ENCODE measurements at places on chromosomes 6 and 20.

DNA sequence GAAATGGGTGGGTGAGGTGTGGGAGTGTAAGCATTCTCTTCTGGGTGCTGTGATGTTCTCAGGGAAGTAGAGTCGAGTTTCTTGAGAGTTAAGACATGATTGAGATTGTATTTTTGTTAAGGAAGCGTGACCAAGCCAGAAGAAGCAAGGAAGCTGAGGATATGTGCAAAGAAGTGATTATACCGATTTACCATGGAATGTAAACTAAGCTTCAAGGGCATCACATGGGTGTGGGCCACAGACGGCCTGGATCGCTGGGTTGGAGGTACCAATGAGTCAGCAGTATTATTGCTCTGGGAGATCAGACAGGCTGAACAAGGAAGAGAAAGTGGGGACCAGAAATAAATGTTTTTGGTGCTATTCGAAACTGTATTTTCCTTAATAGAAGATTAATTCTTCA lies 184.1 kb upstream of the GMDS start:
- no peak for DNase-seq

- DNase-seq = no peak
Observed at GRCh38 chr6:142294679-142295078, 7.1 kb upstream of the ADGRG6 start.

DNA sequence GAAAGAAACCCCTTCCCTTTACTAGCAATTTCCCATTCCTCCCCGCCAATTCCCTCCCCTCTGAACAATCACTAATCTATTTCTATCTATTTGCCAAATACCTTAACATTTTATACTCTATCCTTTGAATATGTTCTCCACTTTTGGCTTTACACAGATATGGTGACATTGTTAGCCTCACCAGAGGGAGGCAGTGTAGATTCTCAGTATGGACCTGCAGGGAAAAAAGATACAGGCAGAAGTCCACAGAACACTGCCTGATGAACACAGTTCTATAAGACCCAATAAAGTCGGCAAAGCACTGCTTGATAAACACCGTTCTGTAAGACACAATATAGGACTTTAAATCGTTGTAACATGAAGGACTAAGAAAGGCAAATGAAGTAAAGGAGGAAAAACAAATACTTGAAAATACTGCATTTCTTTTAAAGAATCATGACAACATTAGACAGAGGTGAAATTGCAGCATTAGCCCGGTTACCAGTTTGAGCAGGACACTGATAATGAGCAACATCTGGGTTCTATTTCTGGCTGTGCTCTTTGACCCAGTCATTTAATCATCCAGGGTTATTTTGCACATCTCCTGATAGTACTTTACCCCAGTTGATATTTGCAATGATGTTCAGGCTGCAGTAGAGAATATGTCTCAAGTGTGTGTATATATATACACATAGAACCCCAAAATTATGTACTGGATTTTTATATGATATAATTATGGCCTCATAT lies 296.8 kb downstream of the UTRN start:
- no peak for DNase-seq

GRCh38 chr20:41308290-41308711 lies 9.2 kb downstream of the ZHX3 start:
- no peak for DNase-seq

DNA sequence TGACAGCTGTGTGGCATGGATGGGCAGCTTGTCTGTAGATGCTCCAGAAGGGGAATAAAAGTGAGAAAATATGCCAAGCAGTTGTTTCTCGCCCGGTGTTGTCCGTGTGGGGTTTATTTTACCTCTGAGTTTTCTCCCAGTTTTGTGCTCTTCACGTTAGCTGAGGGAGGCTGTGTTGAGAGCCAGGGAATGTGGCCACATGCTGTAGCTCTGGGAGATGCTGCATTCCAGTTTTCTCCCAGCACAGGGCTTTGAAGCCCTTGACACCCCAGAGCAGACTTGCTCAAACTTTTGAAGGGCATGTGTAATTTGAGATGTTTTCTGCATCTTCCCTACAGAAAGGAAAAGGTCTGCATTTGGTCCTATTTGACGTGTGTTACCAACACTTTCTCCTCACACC lies 67.7 kb downstream of the RREB1 start:
- no peak for DNase-seq

- no peak for DNase-seq
Observed at GRCh38 chr6:31908791-31909190, 6.9 kb upstream of the ZBTB12 start.

- no peak for DNase-seq
Observed at GRCh38 chr20:32912688-32913087, 54.0 kb downstream of the EFCAB8 start.
